Ovary (tissue), 10 donors: ENCODE measurements at places on chromosomes 3 and 15. TPM values are rescaled to one million over a fixed set of nuclear protein-coding genes. Genes with fewer than 3 reads are reported as not detected.

DNA sequence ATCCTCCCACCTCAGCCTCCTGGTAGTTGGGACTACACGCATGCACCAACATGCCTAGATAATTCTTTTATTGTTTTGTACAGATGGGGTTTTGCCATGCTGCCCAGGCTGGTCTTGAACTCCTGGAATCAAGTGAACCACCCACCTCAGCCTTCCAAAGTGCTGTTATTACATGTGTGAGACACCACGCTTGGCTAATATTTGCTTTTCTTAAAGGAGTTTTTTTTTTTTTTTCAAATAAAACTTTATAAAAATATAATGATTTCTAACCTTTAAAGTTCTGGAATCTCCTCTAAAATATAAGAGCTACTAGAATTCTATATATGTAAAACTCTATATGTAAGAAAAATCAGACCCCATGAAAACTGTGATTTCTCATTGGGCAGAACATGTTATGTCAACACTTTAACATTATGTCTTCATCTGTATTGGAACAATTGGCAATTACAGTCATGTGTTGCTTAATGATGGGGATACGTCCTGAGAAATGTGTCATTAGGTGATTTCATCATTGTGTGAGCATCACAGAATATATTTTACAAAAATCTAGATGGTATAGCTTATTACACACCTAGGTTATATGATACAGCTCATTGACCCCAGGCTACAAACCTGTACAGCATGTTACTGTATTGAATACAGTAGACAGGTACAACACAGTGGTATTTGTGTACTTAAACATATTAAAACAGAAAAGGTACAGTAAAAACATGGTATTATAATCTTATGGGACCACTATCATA is 377.0 kb downstream of the PLCL2 start:
- no peaks in the 10 kb centered on the region for H3K36me3 ChIP-seq
- H3K4me3 ChIP-seq: no peak overlapping the region
- H3K27ac ChIP-seq: no peak overlapping the region
- H3K4me1 ChIP-seq: no peaks in the 10 kb centered on the region
- DNase-seq: no peak

- H3K4me1 ChIP-seq: no peaks in the 10 kb centered on the region
- no peaks in the 10 kb centered on the region for H3K36me3 ChIP-seq
- no peak overlapping the region for H3K4me3 ChIP-seq
- no peak for DNase-seq
- H3K27me3 ChIP-seq: no peaks in the 10 kb centered on the region
Observed at GRCh38 chr15:96701443-96701842, 370.9 kb downstream of the NR2F2 start.

Gene B3GNT5
- 6.1 TPM for total RNA-seq

Gene AGBL1
- not detected for total RNA-seq

Gene MANF
- 40.4 TPM for total RNA-seq

Gene CRTAP
- 315 TPM for total RNA-seq

Gene DPPA2
- not detected for total RNA-seq
